ENCODE measurements at places on chromosomes 7 and 10. TPM values are rescaled to one million over a fixed set of nuclear protein-coding genes. Genes with fewer than 3 reads are reported as not detected.

The CDH23 gene
- 0.17 TPM for total RNA-seq

The IFRD1 gene
- total RNA-seq = 106 TPM

The PKD2L1 gene
- not detected for total RNA-seq

The ADAP1 gene
- total RNA-seq = 2.3 TPM

The AKR1B1 gene
- 213 TPM for total RNA-seq

The DNMBP gene
- total RNA-seq = 12.9 TPM

The FAM237B gene
- total RNA-seq = not detected

Measured in fibroblast of lung (primary cell).